HEK293T (cell line): ENCODE measurements at places on chromosomes 3 and 15.

- DNase-seq: no peak
Measured at GRCh38 chr3:62525281-62525680, 151.9 kb upstream of the FEZF2 start.

DNA sequence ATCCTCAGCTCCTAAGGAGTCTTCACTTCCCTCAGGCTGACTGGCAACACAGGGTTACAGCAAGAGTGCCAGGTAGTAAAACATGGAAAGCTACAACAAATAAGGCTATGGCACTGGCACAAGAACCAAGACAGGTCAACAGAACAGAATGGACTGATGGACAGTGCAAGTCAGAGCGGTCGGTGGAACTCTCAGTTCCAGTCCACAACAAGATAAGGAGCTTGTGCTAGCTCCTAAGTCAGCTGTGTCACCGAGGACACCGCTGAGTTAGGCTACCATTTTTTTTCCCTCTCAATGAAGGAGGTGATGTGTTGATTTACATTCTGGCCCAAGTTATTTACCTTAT is 55.9 kb upstream of the LIMD1 start:
- no peak for DNase-seq

GRCh38 chr15:42836251-42836650 is 84.3 kb downstream of the TTBK2 start:
- no peak for DNase-seq

DNA sequence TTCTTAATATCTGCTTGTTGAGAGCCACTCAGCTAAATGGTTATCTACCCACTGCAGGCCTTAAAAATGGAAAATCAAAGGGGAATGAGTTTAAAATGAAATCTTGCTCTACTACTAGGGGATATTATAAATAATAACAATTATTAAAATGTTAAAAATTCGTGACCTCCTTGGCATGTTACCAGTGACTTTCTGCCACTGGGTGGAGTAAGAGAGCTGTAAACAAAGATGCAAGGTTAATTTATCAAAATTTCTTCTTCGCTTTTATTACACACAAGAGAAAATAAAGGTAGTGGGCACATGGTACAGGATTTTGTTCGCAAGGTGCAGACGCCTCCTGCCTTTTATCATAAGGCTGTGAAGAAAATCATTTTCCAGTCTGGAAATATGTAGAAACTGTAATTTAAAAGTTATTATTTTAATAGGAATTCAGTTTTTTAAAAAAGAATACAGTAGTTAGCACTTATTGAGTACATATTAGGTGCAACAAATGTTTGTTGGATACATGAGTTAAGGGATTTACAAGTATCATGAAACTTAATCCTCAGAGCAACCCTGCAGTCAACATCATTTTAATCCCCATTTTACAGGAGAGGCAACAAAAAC is 272.6 kb downstream of the SUCLG2 start:
- peak; percentile 15 for DNase-seq

DNA sequence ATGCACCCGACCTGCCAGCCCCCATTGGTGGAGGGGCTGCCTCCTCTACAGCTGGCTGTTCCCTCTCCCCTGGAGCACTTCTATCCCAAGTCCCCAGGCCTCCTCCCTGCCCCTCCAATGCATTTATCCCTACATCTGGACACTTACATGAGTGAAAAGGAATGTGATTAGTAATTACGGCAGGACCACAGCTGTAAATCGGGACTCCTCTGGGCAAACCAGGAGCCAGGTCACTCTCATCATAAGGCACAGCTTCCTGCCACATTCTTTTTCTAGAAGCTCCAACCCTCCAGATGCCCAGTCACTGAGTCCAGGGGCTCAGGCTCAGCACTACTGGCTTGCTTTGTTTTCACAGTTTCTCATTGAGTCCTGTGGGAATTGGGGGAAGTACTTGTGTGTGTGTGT is 54.3 kb downstream of the IL20RB start:
- no peak for DNase-seq

DNA sequence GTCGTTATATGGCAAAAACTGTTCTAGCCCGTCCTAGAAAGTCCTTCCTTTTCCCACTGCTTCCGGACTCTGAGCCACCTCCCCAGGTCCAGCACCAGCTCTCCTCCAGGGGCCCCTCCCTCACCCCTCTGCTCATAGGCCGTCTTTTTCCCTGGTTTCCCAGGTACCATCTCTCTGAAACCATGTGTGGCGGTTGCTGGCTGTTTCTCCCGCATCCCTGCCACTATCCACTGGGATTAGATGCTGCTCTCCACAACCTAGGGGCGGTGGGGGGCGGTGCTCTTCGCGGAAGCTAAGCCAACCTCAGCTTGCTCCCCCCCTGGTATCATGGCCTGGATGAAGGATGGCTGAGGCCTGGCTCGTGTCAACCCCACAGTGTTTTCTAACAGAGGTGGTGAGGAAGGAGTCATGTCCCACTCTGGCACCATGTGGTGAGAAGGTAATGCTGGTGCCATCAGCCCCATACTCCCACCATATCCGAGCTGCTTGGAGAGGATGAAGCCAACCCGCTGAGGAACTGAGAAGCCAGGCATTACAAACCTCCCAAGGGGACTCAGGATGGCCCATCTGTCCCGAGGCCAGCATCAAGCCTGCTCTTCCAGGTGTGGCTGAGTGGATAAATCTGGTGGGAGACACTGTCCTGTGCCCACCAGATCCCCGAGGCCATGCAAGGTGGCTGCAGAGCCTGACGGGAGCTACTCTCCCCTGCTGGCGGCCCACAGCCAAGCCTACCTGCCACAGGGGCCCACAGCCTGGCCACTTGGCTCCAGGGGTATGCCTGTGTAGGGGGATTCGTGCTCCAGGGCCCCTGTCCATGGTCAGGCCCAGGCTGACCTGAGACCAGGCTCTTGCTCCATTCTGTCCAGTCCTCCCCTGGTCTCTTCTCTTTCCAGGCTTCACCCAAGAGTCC is 27.9 kb upstream of the SLC41A3 start:
- DNase-seq: no peak

GRCh38 chr3:132550579-132551305 is 46.3 kb upstream of the ACKR4 start:
- DNase-seq: no peak

DNA sequence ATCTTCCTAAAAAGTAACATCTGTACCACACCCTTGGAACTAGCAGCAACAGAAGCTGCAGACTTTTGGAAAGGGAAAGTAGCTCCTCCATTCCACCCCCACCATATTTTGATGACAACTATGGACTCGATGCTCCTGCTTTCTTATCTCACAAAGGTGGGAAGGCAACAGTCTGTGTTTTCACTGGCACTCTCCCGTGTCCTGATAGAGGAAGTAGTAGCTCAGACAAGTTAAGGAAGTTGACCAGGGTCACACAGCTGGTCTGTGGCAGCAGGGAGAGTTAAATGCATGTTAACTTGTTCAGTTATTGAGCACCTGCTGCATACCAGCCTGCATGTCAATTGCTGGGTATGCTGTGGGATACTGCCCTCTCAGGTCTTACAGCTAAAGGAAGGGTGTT is 33.1 kb downstream of the BHLHE40 start:
- DNase-seq: no peak

GRCh38 chr3:9180764-9181117 is 68.7 kb downstream of the SRGAP3 start:
- no peak for DNase-seq

DNA sequence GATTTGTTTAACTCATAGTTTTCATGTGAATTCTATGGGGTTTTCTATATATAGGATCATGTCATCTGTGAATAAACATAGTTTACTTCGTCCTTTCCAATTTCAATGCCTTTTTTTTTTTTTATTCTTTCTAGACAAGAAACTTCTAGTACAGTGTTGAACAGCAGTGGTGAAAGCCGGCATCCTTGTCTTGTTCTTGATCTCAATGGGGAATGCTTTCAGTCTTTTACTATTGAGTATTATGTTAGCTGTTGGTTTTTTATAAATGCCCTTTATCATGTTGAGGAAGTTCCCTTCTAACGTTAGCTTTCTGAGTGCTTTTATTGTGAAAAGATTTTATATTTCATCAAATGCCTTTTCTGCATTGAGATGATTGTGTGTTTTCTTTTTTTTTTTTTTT is 69.0 kb downstream of the SLMAP start:
- no peak for DNase-seq

DNA sequence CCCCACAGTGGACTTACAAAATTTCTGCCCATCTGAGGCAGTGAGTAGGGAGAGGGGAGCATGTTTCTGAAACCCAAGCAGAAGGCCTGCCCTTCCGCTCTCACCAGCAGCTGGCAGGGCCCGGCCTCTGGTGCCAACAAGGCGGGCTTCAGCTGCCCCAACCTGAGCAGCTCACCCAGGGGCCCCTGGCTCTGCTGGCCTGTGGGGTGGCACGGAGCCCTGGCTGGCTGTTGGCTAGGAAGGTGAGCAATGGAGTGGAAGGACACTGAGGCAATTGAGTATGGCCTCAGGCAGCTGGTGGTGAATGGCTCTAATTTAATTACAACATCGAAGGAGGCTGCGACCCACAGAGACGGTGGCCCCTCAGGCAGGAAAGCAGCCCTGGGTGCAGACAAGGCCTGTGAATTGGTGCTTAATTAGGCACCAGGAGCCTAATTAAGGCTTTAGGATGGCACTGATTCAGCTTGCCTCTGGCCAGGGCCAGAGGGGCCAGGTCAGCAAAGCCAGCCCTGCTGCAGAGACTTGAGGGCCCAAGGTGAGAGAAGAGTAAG is 60.9 kb downstream of the ST8SIA2 start:
- DNase-seq: no peak

DNA sequence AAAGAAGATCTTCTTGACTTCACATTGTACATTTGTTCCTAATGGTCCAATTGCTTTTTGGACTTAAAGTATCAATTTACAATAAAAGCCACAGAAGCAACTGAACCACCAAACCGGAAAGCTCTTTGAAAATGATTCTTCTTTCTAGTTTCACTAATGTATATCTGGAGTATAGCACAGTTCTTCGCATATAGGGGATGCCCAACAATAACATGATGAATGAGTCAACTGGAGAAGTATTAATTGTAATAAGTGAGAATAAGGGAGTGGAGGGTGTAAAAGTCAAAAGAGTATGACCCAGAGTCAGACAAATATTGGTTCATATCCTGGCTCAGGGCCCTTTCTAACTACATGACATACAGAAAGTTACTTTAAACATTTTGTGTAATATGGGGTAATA is 425.2 kb downstream of the ZBTB20 start:
- DNase-seq: no peak

DNA sequence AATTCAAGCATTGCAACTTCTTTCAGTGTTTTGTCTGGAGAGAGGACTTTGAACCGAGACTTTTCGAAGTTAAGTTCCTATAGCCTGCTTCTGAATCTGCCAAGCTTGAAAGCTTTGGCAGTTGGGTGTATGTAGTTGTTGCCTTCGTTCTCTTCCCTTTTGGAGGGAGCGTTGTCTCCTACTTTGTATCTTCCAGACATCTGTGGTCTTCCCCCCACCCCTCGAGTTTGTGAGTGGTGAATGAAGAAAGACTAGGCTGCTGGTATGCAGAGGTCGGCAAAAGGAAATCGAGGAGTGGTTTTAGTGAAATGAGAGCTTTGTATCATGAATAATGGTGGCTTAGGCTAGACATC is 1.3 kb downstream of the CTNNB1 start:
- DNase-seq: no peak

DNA sequence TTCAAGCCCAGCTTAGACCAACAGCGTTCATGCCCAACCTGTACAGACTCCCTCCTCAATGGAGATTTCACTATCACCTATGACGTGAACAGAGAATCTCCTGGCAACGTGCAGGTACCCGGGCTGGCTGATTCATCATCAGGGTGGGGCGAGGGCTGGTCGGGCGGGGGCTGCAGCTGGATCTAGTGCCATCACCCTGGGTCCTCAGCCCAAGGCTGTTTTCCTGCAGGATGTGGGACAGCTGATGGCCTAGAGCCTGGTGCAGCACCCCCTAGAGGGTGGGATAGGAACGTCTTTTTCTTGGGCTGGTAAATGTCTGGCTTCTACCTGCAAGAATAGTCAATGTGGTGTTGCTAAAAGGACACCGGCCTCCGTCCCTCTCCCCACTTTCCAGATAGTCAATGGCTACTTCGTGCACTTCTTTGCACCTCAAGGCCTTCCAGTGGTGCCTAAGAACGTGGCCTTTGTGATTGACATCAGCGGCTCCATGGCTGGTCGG is 4.4 kb downstream of the ITIH3 start:
- peak; percentile 80 for DNase-seq

DNA sequence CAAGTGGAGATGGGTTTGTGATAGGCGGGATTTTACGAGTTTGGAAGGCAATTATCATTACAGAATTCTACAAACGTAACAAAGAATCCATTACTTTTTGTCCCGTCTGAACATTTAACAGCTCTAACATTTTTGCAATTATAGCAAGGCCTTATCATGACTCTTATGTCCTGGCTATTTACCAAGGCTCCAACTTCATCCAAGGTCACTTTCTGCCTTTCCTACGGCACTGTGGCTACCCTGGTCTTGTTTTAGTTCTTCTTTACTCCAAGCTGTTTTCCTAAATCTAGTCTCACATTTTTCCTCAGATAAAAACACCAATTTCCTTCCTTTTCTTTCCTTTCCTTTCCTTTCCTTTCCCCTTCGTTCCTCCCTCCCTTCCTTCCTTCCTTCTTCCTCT is 33.5 kb upstream of the GRM7 start:
- DNase-seq: no peak
